Muscle of back (tissue), 13 donors: ENCODE measurements at places on chromosomes 1 and 21.
A peak's percentile ranks its signal among the peaks of the same experiment; 100 is the strongest.

DNA sequence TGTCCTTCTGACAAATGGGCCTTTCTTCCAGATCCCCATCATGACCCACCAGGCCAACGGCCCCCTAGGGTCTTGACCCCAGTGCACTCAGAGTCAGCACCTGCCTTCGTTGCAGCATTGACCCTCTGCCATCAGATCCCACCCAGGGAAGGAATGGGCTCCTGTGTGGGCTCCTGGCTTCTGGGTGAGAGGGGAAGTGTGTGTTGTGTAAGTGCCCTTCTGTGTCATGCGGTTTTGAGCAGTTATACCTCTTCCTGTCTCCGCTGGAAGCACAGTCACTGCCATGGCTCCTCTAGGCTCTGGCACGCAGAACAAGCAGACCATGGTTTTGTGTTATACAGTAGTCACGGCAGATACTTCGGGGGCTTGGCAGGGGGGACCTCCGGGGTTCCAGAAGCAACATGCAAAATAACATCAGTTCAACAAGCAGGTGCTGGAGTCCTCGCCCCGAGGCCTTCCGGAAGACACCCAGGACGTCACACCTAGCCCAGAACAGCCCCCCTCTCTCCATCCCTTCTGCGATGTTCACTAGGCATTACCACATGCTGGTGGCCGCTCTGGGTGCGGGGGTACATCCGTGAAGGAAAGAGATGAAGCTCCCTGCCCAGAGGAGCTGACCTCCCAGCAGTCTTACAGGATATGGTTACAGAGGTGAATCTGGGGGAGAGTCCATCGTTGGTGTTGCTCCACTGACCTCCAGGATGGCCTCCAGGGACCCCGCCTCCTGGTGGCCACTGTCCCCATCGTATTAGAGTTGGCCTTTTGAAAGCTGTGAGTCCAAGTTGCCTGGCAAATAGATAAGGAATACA is 17.4 kb upstream of the KCNAB2 start:
- no peak for DNase-seq

GRCh38 chr1:196608390-196609369 is at the start of gene KCNT2:
Gene KCNT2 (minus strand): TSS chr1:196608440. CDS start chr1:196608309, 131 bp downstream.
- peak; percentile 92 for DNase-seq

DNA sequence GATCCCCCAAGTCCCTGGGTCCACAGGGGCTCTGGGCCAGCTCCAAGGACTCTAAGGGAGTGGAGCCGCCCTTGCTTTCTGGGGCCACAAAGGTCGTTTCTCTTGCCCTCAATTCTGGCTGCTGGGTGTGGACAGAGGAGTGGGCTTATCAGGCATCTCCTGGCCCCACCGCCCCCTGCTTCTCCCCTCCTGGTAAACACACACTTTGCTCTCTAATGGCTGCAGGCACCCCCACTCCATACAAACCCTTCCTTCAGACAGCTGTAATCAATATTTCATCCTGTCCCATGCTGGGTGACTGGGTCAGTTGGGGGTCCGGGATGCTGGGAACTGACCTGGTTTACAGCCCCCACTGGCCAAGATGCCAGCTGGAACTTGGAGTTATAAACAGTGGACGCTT is 67.5 kb downstream of the PRDM16 start:
- no peak for DNase-seq

DNA sequence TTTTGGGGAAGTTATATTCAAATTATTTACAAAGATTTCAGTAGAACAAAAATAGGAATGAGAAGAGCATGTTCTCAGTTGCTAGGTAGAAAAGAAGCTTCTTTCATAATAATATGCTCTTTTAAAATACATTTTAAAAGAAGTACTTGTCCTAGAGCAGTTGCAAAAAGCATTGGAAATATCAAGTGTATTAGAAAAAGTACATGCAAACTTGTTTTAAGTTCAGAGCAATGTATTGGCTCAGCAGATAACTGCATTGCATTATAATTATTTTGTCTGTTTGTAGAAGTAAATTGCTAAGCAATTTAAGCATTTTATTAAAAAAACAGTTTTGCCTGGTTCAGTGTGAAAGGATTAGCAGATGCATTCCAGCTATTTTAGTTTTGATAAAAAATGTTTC is 806.4 kb downstream of the USP25 start:
- peak; percentile 15 for DNase-seq

- DNase-seq = no peak
These were observed 179.5 kb downstream of the LRRC7 start for GRCh38 chr1:69747207-69747606.

DNA sequence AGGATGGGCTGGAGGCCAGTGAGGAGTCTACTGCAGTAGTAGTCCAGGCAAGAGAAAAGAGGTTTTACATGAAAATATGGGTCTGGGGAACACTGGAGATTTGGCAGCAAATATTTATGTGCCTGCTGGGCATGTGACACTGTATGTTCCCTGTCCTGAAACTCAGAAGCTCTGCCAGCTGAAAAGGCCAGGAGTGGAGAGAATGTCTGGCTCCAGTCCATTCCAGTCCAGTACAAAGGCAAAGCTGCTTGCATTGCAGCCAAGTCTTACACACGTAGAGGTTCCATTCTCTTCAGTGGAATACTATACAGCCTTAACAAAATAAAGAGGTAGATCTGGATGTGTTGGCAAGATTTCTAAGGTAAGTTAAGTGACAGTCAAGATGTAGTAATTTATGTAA is 7.5 kb upstream of the YBX1 start:
- DNase-seq = no peak

- DNase-seq = peak; percentile 37
These were observed 30.6 kb upstream of the JUN start for GRCh38 chr1:58814251-58815068.

- DNase-seq = no peak
These were observed 14.4 kb downstream of the CD55 start for GRCh38 chr1:207335695-207336363.

DNA sequence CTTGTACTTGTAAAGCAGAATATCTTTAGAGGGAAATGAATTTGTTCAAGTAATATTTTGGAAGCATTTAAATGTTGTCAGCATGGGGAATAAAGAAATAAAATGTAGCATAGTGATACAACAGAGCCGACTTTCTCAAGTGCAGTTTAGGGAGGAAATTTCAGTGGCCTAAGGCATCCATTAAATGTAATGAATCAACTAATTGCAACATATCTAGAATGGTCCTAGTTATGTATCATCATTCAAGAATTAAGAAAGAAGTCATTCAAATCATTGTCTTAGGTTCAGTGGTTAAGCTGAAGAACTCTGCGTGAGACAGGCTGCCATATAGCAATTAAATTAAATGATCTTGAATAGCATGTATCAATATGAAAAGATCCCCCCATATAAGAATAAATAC is 360.7 kb downstream of the TBX15 start:
- DNase-seq = no peak

- no peak for DNase-seq
These were observed 351.0 kb upstream of the B3GALT2 start for GRCh38 chr1:193537266-193538002.

DNA sequence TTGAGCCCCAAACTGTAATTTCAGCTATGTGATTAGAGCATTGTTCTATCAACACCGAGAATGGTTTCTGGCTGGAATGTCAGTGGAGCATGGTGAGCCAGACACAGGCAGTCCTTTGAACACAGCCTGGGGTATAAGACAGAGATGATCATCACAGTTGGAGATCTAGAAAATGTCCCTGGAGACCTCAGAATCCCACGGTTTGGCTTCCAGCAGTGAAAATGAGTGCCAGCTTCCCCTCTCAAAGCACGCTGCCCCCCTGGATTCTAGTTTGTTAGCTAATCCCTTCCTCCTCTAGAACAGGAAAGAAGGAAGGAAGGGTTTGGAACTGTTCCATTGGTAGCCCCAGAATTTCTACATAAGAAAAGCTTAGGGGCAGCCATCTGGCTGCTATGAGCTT is 59.9 kb upstream of the JAK1 start:
- DNase-seq = no peak

DNA sequence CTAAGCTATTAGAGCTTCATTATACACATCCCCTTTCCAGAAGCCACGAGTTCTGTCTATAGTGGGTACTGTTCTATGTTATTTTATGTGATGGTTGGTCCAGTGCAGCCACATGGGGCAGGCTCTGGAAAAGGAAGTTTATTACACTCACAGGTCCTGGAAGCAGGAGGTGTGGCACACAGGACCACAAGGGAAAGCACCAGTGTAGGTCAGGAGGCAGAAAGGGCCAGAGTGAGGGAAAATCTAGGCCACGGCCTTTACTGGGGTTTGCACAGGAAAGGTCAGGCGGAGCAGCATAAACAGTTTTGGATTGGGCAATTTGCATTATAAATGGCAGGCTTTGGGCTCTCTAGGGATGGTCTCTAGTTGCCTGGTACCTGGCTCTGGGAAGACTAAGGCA is 21.8 kb upstream of the CNIH3 start:
- DNase-seq = no peak

DNA sequence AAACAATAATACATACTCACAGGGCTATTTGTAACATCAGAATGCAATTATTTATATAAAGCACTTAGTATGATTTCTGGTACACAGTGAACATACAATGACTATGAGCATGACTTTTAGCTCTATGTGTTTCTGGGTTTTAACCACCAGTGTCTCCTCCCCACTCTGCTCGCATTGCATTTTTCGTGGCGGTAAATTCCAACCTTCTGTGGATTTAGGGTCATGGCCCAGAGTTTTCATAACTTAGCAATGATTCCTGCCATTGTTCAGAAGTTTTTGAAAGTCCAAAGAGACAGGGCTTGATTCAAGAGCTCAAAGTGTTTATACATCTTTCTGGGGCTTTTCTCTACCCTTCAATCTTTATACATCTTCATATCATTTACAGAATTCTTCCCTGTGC is 191.3 kb downstream of the BACH1 start:
- DNase-seq = no peak

GRCh38 chr1:201461645-201462441 is 7.1 kb downstream of the PHLDA3 start:
- DNase-seq = peak; percentile 70

- no peak for DNase-seq
These were observed 14.4 kb downstream of the SPOCD1 start for GRCh38 chr1:31801458-31801857.

- no peak for DNase-seq
These were observed 135.5 kb downstream of the HIVEP3 start for GRCh38 chr1:41783189-41783639.

DNA sequence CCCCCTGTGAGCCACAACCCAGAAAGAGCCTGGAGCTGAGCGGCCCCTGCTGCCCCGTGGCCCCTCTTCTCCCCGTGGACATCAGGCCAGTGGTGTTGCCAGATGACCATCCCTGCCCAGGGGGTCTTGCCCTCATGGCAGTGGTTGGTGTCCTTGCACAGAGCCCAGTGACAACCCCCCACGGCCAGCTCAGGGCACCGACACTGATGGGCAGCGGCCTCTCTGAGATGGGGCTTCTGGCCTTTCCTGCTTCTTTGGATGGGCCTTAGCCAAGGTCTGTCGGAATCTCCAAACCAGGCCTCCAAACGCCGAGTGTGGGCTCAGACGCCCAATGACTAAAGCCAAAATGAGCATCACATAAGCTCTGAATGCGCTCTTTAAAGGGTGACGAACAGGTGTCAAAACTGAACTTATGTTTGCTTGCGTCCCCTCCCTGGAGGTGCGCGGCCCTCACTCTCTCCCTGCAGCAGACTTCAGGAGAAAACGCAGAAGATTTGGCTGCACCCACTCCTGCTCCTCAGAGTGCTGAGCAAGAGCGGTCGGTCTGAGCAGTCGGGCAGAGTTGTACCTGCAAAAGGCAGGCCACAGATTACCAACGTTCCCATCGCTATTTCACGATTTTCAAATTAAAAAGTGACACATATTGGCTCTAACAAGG is 41.9 kb downstream of the UBE2G2 start:
- no peak for DNase-seq

DNA sequence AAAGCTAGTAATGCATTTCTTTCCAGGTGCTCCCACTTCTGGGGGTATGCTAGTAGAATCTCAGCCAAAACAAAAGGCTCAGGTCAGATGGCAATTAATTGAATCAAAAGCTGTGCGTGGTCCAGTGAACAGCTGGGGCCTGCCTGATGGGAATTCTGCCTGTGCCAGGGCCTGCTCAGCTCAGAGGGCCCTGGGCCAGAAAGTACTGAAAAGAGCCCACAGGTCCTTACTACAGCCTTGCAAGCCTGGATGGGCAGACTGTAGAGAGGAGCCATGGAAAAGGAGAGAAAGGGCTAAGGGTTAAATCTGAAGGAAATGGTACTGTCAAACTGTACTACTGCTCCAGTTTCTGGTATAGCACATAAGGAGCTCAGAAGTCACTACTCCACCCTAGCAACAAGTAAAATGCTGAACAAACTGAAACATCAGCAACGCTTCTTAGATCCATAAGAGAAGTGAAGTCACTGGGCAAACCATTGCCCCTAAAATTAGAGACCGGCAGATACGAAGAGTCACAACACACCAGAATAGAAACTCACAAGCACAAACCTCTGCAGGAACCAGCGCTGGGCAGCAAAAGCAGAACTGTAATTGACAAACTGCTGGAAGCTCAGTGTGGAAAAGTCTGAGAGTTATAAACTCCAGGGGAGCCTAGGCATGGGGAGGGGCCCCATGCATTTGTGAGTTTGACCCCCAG is 121.1 kb upstream of the SYT6 start:
- peak; percentile 6 for DNase-seq

DNA sequence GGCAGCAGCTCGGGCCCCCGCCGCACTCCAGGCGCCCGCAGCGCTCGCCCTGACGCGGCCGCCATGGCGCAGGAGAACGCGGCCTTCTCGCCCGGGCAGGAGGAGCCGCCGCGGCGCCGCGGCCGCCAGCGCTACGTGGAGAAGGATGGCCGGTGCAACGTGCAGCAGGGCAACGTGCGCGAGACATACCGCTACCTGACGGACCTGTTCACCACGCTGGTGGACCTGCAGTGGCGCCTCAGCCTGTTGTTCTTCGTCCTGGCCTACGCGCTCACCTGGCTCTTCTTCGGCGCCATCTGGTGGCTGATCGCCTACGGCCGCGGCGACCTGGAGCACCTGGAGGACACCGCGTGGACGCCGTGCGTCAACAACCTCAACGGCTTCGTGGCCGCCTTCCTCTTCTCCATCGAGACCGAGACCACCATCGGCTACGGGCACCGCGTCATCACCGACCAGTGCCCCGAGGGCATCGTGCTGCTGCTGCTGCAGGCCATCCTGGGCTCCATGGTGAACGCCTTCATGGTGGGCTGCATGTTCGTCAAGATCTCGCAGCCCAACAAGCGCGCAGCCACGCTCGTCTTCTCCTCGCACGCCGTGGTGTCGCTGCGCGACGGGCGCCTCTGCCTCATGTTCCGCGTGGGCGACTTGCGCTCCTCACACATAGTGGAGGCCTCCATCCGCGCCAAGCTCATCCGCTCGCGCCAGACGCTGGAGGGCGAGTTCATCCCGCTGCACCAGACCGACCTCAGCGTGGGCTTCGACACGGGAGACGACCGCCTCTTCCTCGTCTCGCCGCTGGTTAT is 2.8 kb downstream of the KCNJ9 start:
- peak; percentile 85 for DNase-seq
